ENCODE measurements at places on chromosomes 5 and 9.

DNA sequence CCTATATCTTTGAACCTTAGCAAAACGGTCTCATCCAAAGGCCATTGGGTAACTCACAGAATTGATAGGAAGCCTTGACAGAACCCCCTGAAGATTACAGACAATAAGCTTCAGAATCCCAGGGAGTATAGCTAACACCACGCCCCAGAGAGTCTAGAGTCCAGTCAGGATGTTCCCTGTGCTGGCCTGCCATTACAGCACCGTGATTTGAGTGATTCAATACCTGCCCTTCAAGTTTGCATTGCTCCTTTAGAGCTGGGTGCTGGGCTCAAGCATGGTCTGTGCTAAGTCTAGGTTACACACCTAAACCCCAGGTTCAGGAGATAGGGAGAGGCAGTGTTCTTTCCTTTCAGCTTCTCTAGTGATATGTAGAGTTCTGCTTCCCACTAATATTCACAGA, 90.5 kb downstream of the RASEF start:
- DNase-seq: no peak

GRCh38 chr5:91219091-91219802, 163.9 kb downstream of the ARRDC3 start:
- no peak for DNase-seq

GRCh38 chr9:117494401-117495090, 79.7 kb upstream of the ASTN2 start:
- DNase-seq: no peak

GRCh38 chr5:79191457-79191856, 44.5 kb upstream of the JMY start:
- no peak for DNase-seq

DNA sequence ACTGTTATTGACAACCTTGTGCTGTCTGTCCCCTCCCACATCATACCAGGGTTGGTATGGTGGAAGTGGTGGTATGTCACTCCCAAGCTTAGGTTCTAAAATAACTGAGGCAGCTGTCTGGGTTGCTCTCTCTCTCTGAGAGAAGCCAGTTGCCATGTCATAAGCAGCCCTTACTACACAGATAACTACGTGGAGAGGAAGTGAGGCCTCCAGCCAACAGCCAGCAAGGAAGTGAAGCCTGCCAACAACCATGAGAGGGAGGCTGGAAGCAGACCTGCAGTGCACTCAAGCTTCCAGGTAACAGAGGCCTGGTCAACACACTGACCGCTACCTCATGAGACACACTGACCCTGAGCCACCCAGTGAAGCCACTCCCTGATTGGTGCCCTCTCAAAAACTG, 18.6 kb downstream of the CTNNAL1 start:
- no peak for DNase-seq

DNA sequence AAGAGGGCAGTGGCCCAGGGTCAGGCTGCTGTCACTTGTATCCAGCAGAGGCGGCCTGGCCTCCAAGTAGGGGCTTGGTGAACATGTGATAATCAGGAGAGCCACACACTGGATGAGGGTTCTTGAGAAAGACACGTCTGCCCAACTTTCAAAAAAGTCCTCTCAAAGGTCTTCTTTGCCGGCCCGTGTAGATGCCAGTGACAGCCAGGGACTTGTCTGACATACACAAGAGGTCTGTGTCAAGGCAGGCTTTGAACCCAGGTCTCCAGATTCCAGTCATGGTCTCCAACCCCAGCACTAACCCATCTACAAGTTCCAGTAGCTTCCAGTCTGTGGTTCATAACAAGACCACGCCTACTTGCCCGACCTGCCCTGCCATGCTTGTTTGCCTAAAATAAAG, 7.9 kb upstream of the AMBP start:
- DNase-seq: no peak

GRCh38 chr9:90724880-90725279, 76.7 kb upstream of the SYK start:
- no peak for DNase-seq

DNA sequence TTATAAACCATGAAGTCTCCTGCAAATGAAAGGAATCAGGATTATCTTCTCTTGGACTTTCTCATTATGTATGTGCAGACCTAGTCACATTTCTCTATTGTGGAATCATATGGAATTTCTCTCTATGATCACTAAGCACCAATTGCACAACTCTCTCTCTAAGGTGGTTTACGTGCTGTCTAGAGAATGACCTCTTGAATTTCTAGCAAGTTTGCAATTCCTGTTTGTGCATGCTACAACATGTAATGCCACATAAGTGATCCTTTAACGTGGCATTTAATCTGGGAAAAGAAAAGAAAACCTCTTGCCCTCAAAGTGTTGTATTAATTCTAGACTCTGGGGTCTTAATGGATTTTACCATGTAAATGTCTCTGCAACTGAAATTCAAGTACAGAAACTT, 5.0 kb upstream of the PPP2R2B start:
- no peak for DNase-seq

- no peak for DNase-seq
Observed at GRCh38 chr5:41371738-41372137, 138.7 kb downstream of the PLCXD3 start.

All from nucleus accumbens (tissue), 56 donors.